ENCODE measurements at places on chromosomes 7 and 10. TPM values are rescaled to one million over a fixed set of nuclear protein-coding genes. Genes with fewer than 3 reads are reported as not detected.

- DNase-seq: no peak
- H3K4me1 ChIP-seq: peaks cover 45% of the 10 kb centered on the region
- H3K27ac ChIP-seq: peak overlapping the region; percentile 66
- H3K27me3 ChIP-seq: no peaks in the 10 kb centered on the region
- no peak overlapping the region for H3K4me3 ChIP-seq
Measured at GRCh38 chr10:63515002-63515763, 6.0 kb upstream of the REEP3 start.

UNCX gene
- not detected for total RNA-seq

CLRN3 gene
- not detected for total RNA-seq

DNA sequence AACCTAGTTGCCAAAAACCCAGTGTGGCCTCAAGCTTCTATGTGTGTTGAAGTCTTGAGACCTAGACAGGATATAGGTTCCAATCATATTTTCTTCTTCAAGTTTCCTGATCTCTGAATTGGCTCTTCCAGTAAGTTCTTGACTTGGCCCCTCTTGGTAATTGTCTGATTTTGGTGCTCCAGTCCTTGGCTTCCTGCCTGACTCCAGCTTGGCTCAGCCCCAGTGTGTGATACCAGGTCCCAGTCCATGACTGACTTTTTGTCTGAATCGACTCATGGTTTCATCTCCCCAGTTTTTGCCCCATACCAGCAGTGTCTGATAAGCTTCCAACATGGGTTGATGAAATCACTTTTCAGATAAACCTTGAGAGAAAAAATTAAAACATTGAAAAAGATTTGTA is 72.3 kb downstream of the FAS start:
- H3K36me3 ChIP-seq: no peaks in the 10 kb centered on the region
- no peak for DNase-seq

SPDYE2 gene
- 0.52 TPM for total RNA-seq

OPN1SW gene
- not detected for total RNA-seq

DNA sequence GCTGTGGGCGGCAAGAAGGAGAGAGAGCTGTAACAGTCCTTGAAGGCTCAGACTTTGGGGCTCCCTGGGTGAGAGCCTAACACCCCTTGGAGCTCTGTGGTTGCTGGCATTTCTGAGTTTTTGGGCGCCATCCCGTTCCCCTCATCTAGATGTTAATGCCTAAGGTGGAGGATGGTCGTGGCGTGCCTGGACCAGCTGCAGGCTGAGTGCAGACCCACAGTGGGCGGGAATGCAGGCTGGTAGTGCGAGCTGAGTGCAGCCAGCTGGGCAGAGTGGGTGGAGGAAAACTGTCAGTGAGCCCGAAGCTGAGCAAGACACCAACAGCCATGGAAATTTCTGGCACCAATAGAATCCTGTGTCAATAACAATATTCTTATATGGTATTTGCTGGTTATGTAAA is 403.0 kb downstream of the ANKRD7 start:
- H3K4me3 ChIP-seq: no peak overlapping the region
- H3K27me3 ChIP-seq: no peaks in the 10 kb centered on the region
- H3K4me1 ChIP-seq: no peaks in the 10 kb centered on the region

- peaks cover 98% of the 10 kb centered on the region for H3K36me3 ChIP-seq
- no peak for DNase-seq
- H3K27me3 ChIP-seq: no peaks in the 10 kb centered on the region
- H3K27ac ChIP-seq: no peak overlapping the region
- H3K4me1 ChIP-seq: peaks cover 5% of the 10 kb centered on the region
Measured at GRCh38 chr10:119060107-119060506, 20.5 kb downstream of the EIF3A start.

DNA sequence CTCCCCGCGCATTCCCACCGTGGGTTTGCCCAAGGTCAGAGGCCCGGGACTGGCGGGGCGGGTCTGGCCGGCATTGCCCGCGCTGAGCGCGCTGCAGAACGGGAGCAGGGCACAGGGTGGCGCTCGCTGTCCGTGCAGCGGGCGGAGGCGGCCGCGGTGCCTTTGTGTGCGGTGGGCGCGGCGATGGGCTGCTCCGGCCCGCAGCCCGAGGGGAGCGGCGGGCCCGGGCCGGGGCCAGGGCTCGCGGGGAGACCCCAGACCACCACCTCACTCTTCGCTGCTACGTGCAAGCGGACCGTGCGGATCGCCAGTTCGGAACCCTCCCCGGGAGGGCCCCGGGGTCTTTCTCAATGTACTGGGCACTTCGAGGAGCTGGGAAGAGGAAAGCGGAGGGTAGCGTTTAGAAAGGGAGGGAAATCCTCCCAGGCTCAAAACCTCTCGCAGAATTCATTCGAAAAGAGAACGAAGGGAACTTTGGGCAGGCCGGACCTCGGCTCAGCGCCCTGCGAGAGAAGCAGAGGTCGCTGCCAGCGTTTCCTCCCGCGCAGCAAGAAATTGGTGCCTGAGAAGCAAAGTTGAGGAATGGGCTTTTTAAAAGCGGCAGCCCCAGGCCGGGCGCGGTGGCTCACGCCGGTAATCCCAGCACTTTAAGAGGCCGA is 8.5 kb downstream of the SP8 start:
- H3K36me3 ChIP-seq: no peaks in the 10 kb centered on the region
- H3K4me1 ChIP-seq: peaks cover 12% of the 10 kb centered on the region
- peaks cover 100% of the 10 kb centered on the region for H3K27me3 ChIP-seq
- H3K4me3 ChIP-seq: peak overlapping the region; percentile 11
- no peak overlapping the region for H3K27ac ChIP-seq
- peak; percentile 76 for DNase-seq

- DNase-seq: no peak
- H3K4me3 ChIP-seq: peak within 1 kb of the TSS; percentile 67
- H3K27ac ChIP-seq: peak within 1 kb of the TSS; percentile 81
- no peaks in the 10 kb centered on the region for H3K36me3 ChIP-seq
- peaks cover 28% of the 10 kb centered on the region for H3K4me1 ChIP-seq
- H3K27me3 ChIP-seq: peaks cover 76% of the 10 kb centered on the region
Measured at GRCh38 chr10:86756511-86757112, at the start of gene BMPR1A. TSS of gene BMPR1A (plus strand) at chr10:86756619. CDS start at chr10:86876019, 119,400 bp downstream.

KIAA1549 gene
- 1.4 TPM for total RNA-seq

DNA sequence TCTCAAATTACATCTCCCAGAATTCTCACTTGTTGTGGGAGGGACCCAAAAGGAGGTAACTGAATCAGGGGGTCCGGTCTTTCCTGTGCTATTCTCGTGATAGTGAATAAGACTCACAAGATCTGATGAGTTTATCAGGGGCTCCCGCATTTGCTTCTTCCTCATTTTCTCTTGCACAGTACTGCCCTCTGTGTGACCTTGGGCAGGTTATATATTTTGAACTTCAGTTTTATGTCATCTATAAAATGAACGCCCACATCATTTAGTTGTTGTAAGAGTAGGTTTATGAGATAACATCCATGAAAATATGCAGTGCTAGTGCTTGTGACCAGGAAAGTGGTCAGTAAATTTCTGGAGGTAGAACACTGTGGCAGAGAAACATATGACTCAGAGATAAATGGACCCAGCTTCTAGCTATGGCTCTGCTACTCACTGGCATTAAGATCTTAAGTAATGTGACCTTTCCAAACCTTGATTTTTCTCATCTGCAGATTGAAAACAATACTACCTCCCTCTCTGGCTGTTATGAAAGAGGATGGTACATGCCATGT is 44.3 kb downstream of the SCRN1 start:
- H3K27me3 ChIP-seq: peaks cover 2% of the 10 kb centered on the region
- H3K4me1 ChIP-seq: no peaks in the 10 kb centered on the region
- H3K36me3 ChIP-seq: peaks cover 10% of the 10 kb centered on the region
- no peak overlapping the region for H3K4me3 ChIP-seq

SPDYE16 gene
- not detected for total RNA-seq

DNA sequence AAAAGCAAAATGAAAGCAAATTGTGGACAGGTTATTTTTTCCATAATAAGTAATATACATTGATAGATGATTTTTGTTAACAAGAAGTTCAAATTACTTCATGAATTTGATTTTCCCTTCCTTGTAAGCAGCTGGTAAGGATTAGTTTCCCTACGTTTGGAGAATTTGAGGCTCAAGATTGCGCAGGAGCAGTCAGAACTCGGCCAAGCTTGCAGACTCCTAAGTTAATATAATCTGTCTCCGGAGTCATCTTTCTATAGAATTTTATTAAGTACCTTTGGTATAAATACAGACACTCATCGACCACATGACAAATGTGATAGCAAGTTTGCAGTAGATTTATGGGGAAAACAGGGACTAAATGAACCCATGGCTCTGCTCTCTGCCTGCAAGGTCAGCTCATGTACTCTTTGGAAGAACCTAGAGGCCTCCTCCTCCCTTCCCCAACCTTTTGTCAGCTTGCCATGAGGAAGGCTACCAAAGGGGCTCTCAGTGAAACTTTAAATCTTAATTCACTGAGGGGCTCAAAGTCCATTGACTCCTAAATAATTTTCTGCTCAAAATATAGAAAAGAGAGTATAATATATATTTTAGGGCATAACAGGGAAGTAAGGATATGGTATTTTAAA is 89.2 kb upstream of the CTTNBP2 start:
- H3K27me3 ChIP-seq: no peaks in the 10 kb centered on the region
- no peaks in the 10 kb centered on the region for H3K4me1 ChIP-seq
- no peak overlapping the region for H3K4me3 ChIP-seq
- H3K27ac ChIP-seq: no peak overlapping the region

FFAR4 gene
- total RNA-seq: not detected

GRCh38 chr10:59000162-59000825 is 176.1 kb upstream of the PHYHIPL start:
- DNase-seq: no peak
- no peaks in the 10 kb centered on the region for H3K27me3 ChIP-seq
- H3K36me3 ChIP-seq: no peaks in the 10 kb centered on the region
- no peak overlapping the region for H3K4me3 ChIP-seq

CPXM2 gene
- total RNA-seq: 38.2 TPM

GRCh38 chr7:79290841-79291497 is 162.5 kb downstream of the MAGI2 start:
- H3K36me3 ChIP-seq: no peaks in the 10 kb centered on the region
- H3K27ac ChIP-seq: no peak overlapping the region
- H3K27me3 ChIP-seq: no peaks in the 10 kb centered on the region
- no peaks in the 10 kb centered on the region for H3K4me1 ChIP-seq
- H3K4me3 ChIP-seq: no peak overlapping the region
- no peak for DNase-seq

DNA sequence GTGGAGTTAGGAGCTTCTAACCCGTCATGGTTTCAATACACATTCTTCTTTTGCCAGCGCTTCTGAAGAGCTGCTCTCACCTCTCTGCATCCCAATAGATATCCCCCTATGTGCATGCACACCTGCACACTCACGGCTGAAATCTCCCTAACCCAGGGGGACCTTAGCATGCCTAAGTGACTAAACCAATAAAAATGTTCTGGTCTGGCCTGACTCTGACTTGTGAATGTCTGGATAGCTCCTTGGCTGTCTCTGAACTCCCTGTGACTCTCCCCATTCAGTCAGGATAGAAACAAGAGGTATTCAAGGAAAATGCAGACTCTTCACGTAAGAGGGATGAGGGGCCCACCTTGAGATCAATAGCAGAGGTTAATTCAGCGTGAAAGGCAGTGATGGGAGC is 22.4 kb downstream of the PRSS2 start:
- peaks cover 33% of the 10 kb centered on the region for H3K4me1 ChIP-seq
- DNase-seq: no peak
- H3K27me3 ChIP-seq: peaks cover 22% of the 10 kb centered on the region
- H3K27ac ChIP-seq: peak overlapping the region; percentile 78
- H3K4me3 ChIP-seq: no peak overlapping the region

DNA sequence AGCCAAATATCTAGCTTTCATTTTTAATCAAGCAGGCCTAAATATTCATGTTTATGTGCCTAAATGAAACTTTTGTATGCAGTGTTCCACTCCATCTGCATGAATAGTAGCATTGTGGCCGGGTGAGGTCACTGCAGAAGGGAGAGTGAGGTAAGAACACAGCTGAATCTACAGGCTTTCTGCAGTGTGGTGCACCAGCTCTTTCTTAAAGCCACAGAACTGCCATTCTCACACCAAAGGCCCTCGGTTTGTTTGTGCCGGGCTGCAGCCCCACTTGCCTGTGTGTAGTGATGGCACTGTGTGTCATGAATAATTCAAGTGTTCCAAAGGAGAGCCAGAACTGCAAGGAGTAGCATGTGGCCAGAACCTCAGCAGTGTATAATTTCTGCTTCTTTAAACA is 204.1 kb downstream of the TRIL start:
- H3K36me3 ChIP-seq: no peaks in the 10 kb centered on the region
- H3K4me1 ChIP-seq: no peaks in the 10 kb centered on the region
- no peak overlapping the region for H3K4me3 ChIP-seq

SFMBT2 gene
- total RNA-seq: 39.4 TPM

DNA sequence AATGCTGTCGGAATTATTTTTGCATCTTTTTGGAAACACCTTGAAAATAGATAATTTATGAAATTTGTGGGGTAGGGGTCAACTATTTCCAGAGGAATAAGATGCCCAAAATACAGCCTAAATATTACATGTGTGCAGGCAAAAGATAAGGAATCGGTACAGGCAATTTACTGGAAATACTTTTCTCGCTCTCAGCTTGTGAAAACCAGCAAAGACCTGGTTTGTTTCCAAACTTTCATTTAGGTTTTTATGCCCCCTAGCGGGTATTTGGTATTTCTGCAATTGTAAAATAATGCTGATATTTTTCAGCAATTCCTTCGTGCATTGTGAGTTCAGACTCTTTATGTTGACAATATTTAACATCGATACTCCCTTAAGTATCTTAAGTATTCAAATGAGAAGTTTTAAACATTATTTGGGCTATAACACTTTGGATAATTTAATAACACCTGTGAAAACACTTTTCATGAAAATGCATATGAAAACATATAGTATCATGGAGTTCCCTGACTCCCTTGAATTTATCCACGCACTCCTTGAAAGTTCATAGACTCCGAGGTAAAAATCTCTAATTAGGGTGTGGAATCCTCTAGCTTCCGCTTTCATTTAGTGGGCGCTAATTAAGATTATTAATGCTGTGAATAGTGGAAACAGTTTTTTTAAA is 132.4 kb downstream of the TSPAN12 start:
- H3K4me1 ChIP-seq: no peaks in the 10 kb centered on the region
- no peak overlapping the region for H3K4me3 ChIP-seq
- H3K27ac ChIP-seq: no peak overlapping the region
- H3K36me3 ChIP-seq: no peaks in the 10 kb centered on the region
- DNase-seq: no peak
- H3K27me3 ChIP-seq: no peaks in the 10 kb centered on the region

TRPV5 gene
- not detected for total RNA-seq

- peaks cover 6% of the 10 kb centered on the region for H3K4me1 ChIP-seq
- no peak overlapping the region for H3K27ac ChIP-seq
- DNase-seq: no peak
- H3K36me3 ChIP-seq: peaks cover 8% of the 10 kb centered on the region
- H3K4me3 ChIP-seq: no peak overlapping the region
- no peaks in the 10 kb centered on the region for H3K27me3 ChIP-seq
Measured at GRCh38 chr10:72567421-72567820, 58.5 kb downstream of the MICU1 start.

AASS gene
- 19.4 TPM for total RNA-seq
